ENCODE measurements at places on chromosomes 16 and 17.

DNA sequence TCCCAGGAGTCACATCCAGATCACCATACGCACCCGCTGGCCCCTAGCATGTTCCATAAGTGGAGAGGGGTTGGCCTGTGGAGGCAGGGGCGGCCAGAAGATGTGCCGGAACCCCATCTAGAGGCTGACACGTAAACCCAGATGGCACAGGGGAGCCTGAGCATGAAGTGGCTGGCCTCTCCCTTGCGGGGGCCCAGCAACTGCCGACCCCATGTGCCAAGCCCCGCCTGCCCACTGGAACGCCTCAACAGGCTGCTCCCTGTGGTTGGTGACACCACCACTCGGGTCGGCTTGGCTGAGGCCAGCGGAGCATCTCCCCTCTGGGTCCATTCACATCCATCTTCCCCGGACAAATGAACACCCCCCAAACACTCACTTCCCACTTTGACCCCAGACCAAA is 9.5 kb downstream of the BCAR1 start:
- no peak for DNase-seq

DNA sequence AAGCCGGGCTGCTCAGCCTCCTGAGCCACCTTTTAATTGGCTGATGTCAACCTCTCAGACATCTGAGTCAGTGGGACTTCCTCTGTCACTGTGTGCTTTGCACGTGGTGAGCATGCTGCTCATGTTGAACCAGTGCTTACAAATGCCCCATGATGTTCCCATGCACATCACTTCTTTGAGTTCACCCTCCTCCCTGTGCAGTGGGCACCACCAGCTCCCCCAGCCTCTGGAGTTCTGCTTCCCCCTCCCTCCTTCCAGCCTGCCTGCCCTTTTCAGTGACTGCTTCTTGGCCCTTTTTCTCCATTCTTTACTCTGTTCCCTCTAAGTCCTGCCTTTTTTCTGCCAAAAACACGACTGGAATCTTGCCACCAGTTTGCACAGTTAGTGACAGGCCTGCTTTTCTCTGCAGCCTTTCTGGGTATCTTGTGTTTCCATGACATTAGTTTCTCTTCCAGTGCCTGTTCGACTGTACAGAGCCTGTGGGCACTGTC is 41.6 kb downstream of the USP10 start:
- DNase-seq = no peak

- no peak for DNase-seq
Measured at GRCh38 chr17:65052585-65052984, 4.0 kb downstream of the GNA13 start.

- no peak for DNase-seq
Measured at GRCh38 chr16:652454-653305, 3.5 kb downstream of the WDR90 start.

DNA sequence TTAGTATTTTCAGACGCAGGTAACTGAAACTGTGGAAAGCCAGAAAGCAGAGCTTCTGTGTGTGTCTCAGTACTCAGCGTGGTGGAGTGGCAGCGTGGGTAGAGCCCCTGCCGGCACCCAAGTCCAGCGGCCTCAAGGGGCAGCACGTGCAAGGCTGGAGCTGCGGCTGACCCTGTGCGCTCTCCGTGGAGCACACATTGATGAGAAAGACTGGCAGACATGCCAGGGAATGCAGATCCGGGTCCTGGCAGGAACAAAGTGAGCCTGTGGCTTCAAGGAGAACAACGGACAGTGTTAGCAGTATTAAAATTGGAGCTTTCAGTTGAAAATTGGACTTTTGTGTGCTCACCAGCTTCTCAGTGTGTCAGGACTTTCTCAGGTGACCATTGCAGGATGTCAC is 23.3 kb downstream of the ZC3H18 start:
- DNase-seq = no peak

GRCh38 chr16:62036101-62036801 is at the start of gene CDH8:
TSS of gene CDH8 (minus strand) at chr16:62036438. CDS start at chr16:62021403, 15,035 bp downstream.
- DNase-seq = no peak

DNA sequence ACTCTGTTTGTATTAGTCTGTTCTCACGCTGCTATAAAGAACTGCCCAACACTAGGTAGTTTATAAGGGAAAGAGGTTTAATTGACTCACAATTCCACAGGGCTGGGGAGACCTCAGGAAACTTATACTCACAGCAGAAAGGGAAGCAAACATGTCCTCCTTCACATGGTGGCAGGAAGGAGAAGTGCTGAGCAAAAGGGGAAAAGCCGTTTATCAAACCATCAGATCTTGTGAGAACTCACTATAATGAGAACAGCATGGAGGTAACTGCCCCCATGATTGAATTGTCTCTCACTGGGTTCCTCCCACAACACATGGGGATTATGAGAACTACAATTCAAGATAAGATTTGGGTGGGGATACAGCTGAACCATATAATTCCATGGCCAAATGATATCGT is 30.9 kb downstream of the ABCC1 start:
- no peak for DNase-seq

- peak; percentile 64 for DNase-seq
Measured at GRCh38 chr17:46822388-46822921, 4.0 kb upstream of the WNT3 start.

DNA sequence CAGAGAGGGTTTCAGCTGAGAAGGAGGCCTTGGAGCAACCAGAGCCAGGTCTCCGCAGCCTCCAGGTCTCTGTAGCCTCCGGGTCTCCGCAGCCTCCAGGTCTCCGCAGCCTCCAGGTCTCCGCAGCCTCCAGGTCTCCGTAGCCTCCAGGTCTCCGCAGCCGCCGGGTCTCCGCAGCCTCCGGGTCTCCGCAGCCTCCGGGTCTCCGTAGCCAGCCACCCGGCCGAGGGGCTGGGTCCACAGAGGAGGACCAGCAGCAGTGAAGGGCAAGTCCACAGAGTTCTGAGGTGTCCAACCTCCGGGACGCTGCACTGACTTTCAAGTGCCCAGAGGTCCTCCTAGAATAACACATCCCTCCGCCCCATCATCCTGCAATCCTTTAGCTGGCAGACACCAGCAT is 221.0 kb downstream of the RBFOX3 start:
- DNase-seq = no peak

DNA sequence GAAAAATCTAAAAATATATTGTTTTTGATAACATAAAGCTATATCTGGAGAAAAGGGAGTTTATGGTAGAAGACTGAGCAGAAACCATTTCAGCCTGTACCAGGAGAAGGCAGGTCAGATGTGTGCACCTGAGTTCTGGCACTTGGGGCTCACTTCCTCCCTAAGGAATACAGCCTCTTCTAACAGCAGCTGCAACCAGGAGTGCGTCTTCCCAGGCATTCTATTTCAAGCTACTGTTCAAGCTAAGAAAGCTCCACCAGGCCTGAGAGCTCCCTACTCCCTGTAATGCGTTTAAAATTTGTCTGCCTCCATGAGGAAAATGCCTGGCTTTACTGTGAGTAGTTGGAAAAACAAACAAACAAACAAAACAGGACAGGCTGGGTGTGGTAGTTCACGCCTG is 96.1 kb downstream of the ZNF778 start:
- DNase-seq = peak; percentile 34

- no peak for DNase-seq
Measured at GRCh38 chr16:10833271-10833670, 14.7 kb upstream of the TVP23A start.

- DNase-seq = no peak
Measured at GRCh38 chr17:49015179-49015923, 18.2 kb downstream of the IGF2BP1 start.
